Osteocyte (in vitro differentiated cells): ENCODE measurements at places on chromosomes 2 and 18.

DNA sequence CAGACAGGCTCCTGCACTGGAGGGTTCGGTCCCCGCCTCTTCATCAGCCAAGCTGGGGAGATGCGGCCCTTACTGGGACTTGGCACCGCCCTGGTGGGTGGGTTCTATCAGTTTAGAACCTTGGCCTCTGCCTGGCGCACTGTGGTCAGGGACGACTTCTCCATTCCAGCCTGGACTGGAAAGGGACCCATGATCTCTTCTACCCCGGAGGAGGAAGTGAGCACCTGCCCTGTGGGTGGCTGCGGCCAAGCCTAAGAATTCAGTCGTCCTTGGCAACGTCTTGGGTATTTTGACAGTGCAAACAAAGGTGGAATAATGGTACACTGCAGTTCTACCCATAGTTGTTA lies 106.9 kb upstream of the CD302 start:
- peaks cover 17% of the 10 kb centered on the region for H3K4me1 ChIP-seq
- no peak overlapping the region for H3K4me3 ChIP-seq
- no peak overlapping the region for H3K27ac ChIP-seq
- H3K27me3 ChIP-seq = peaks cover 10% of the 10 kb centered on the region

GRCh38 chr2:173191601-173192000 lies 116.0 kb downstream of the MAP3K20 start:
- no peaks in the 10 kb centered on the region for H3K27me3 ChIP-seq
- no peak overlapping the region for H3K27ac ChIP-seq
- DNase-seq = no peak
- H3K36me3 ChIP-seq = peaks cover 21% of the 10 kb centered on the region
- H3K4me3 ChIP-seq = no peak overlapping the region

DNA sequence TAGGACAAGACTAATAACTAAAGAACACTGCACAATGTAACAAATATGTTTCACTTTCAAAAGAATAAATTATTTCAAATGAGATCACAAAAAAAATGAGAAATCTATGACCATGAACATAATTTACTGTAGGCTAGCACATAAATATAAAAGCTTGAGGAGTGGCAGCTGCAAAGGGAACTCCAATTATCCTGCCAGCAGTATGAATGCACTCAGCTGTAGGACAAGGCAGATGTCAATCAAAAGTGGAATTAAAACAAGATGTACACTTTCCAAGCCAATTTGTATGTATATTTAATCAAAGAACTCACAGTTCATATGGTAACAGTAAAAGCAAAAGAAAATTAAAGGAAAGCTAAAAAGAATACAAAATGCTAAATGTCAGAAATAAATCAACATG lies 76.6 kb upstream of the NCKAP5 start:
- H3K4me3 ChIP-seq = no peak overlapping the region
- no peak overlapping the region for H3K27ac ChIP-seq
- DNase-seq = no peak
- no peaks in the 10 kb centered on the region for H3K36me3 ChIP-seq

DNA sequence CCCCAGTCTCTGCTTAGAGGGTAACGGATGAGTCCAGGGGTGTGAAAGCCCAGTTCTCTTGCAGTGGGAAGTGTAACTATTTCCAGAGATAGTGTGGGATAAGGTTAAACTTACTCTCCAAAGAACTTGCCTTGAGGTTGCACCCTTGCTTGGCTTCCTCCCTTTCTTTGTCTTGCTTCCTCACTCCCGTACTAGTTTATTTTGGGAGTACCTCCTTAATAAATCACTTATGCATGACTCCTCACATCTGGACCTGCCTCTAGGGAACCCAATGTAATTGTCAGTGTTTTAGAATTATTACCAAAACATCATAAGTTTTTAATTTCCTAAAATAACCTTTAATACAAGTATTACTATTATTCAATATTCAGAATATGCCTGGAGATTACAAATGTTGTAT lies 35.2 kb downstream of the CPO start:
- no peak overlapping the region for H3K4me3 ChIP-seq
- no peaks in the 10 kb centered on the region for H3K36me3 ChIP-seq
- H3K4me1 ChIP-seq = no peaks in the 10 kb centered on the region
- no peak for DNase-seq
- H3K27ac ChIP-seq = no peak overlapping the region

DNA sequence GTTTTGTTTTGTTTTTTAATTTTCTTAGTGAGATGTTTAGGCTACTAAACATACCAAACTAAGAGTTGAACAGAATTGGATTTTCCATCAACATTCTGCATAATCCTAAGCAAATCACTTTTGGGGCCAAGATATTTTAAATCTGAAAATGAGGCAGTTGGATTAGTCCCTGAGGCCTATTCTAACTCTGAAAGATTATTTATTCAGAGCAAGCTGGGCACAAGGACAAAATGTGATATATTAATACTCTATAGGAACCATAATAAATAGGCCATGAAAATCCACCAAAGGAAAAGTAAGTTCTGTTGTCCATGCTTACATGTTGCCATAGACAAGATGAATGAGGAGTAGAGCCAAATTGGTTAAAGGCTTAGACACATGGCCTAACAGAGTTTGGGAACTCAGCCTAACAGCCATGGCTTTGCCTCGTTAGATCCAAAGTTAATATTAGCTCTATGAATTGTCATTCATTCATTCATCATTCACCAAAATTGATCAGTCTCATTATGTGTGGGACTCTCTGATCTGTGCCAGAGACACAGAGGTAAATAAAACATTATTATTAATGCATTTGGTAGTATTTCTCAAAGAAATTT lies 183.5 kb downstream of the SCG2 start:
- no peaks in the 10 kb centered on the region for H3K36me3 ChIP-seq
- no peak for DNase-seq
- H3K27ac ChIP-seq = no peak overlapping the region

GRCh38 chr2:161415034-161415986 lies 787 bp upstream of the TBR1 start:
- H3K27me3 ChIP-seq = peaks cover 54% of the 10 kb centered on the region
- H3K4me1 ChIP-seq = peaks cover 49% of the 10 kb centered on the region
- H3K36me3 ChIP-seq = peaks cover 12% of the 10 kb centered on the region

DNA sequence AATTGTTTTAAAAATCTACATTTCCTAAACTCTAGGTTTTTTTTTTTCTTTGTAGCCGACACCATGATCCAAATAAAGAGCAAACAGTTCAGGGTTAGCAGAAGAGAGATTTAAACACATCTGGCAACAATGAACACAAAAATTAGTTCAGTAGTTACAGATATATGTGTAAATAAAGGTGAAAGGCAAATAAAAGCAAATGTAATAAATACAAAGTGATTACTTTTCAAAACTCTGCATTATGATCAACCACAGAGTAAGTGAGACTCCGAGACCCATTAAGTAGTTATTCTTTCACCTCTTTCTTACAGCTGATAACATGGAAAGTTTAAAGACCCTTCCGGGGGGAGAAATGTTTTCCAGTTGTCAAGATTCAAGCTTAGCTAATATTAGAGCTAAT lies 716 bp downstream of the CALCRL start:
- no peak for DNase-seq
- H3K27me3 ChIP-seq = no peaks in the 10 kb centered on the region
- H3K36me3 ChIP-seq = no peaks in the 10 kb centered on the region
- peak overlapping the region; percentile 82 for H3K27ac ChIP-seq
- H3K4me3 ChIP-seq = peak overlapping the region; percentile 64

DNA sequence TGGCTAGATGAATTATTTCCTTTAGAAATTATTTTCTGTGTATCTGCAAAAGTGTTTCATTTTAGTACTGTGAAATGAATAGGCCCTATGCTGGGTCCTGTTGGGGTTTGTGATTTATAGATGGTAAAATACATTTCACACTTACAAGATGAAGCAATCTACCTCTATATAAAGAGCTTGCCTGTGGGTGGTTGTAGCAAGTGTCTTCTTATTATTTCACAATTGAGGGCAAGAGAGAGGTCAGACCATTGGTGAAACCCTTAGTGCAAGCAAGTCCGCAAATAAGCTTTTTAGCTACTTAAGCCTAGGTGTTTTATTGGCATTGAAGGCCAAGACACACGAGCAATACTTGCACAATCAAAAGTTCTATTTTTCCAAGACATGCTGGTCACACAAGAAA lies 153.1 kb downstream of the FMNL2 start:
- no peak for DNase-seq
- H3K4me3 ChIP-seq = no peak overlapping the region
- H3K4me1 ChIP-seq = peaks cover 50% of the 10 kb centered on the region
- H3K27ac ChIP-seq = no peak overlapping the region
- H3K27me3 ChIP-seq = no peaks in the 10 kb centered on the region
- H3K36me3 ChIP-seq = no peaks in the 10 kb centered on the region

DNA sequence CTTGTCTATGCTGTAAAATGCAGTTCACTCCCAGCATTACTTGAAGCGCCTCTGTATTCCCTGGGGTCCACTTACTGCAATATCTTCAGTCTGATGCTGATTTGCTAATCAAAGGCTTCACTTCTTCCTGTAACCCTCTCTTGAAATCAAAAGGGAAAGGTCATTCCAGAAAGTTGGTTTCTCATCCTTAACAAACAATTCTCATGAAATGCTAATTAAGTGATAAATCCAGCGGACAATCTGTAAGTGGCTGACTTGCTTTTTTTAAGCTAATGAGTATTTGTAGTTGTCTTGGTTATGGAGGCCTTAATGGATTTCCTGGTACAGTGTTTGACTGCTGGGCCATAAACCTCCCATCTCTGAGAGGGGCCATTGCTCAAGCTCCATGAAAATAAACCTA lies 499.6 kb upstream of the HS6ST1 start:
- no peak overlapping the region for H3K4me3 ChIP-seq
- DNase-seq = no peak
- no peaks in the 10 kb centered on the region for H3K36me3 ChIP-seq
- H3K27ac ChIP-seq = no peak overlapping the region
- no peaks in the 10 kb centered on the region for H3K27me3 ChIP-seq

GRCh38 chr18:79856119-79857007 lies 58.6 kb downstream of the KCNG2 start:
- peak; percentile 83 for DNase-seq
- H3K36me3 ChIP-seq = no peaks in the 10 kb centered on the region
- H3K27me3 ChIP-seq = peaks cover 12% of the 10 kb centered on the region
- no peak overlapping the region for H3K4me3 ChIP-seq
- H3K4me1 ChIP-seq = peaks cover 7% of the 10 kb centered on the region

- no peaks in the 10 kb centered on the region for H3K36me3 ChIP-seq
- H3K4me1 ChIP-seq = peaks cover 10% of the 10 kb centered on the region
- peak overlapping the region; percentile 40 for H3K27ac ChIP-seq
Observed at GRCh38 chr2:178298785-178299212, 104.5 kb downstream of the OSBPL6 start.

DNA sequence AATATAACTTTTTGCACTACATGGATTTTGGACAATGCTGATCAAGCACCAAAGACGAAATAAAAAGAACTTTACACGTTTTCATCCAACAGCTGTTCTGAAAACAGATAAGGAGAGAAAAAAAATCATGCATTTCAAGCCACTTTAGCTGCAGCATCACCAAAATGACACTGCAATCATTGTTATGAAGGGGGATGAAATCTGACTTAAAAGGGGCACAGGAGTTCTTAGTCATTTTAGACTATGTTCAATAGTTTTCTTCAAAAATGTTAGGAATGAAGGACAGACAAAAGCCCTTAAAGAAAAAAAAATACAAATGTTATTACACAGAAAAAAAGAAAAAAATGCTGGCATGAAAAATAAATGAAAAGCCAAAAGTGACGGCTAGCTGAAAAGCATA lies 71.2 kb downstream of the CUL3 start:
- peaks cover 38% of the 10 kb centered on the region for H3K4me1 ChIP-seq
- peak overlapping the region; percentile 74 for H3K27ac ChIP-seq

GRCh38 chr2:221570321-221570935 lies 1.7 kb downstream of the EPHA4 start:
- DNase-seq = no peak
- peaks cover 30% of the 10 kb centered on the region for H3K27me3 ChIP-seq
- peaks cover 3% of the 10 kb centered on the region for H3K36me3 ChIP-seq
- H3K4me3 ChIP-seq = peak overlapping the region; percentile 98
- no peak overlapping the region for H3K27ac ChIP-seq

DNA sequence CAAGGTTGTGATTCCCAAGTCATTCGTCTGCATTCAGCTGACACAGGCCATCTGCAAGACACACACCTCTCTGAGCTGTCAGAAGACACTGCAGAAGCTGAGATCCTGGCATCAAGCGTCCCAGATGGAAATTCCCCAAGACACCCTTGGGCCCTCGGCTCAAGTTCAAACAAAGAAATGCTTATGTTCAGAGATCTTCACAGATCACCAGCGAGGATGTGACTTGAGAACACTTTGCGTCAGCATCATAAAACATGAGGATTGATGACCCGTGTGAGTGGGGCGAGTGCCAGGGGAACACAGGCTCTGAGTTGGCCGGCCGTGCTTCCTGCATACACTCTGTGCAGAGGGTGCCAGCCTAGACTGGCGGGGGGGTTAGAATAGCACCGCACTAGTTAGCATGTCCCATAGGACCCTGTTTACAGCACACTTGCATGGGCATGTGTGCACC lies 36.8 kb downstream of the KCNIP3 start:
- no peak for DNase-seq
- H3K36me3 ChIP-seq = no peaks in the 10 kb centered on the region
- no peaks in the 10 kb centered on the region for H3K4me1 ChIP-seq
- no peak overlapping the region for H3K4me3 ChIP-seq

DNA sequence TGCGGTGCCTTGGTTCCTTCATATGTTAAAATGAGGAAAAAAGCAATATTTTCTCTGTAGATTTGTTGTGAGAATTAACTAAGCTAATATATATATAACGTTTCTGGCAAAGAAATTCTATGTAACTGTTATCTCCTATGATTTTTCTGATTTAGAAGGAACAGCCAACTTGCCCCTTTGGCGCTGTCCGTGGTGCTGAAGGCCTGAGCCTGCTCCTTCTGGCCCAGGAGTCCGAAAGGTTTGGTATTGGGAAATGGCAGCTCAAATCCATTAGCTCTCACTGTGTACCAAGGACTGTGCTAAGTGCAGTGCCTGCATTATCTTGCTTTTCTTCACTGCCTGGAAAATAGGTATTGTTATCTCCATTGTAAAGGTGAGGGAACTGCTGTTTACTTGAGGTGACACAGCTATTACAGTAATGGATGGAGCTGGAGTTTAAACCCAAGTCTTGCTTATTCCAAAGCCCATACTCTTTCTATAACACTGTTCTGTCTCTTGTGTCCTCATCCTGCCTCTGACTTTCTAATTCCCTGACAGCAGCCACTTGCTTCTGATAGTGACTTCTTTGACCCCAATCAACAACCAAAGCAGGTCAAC lies 52.2 kb downstream of the C1QL2 start:
- H3K27ac ChIP-seq = no peak overlapping the region
- DNase-seq = peak; percentile 84
- H3K4me1 ChIP-seq = no peaks in the 10 kb centered on the region
- no peak overlapping the region for H3K4me3 ChIP-seq
- no peaks in the 10 kb centered on the region for H3K27me3 ChIP-seq

- peak; percentile 91 for DNase-seq
- peak overlapping the region; percentile 49 for H3K4me3 ChIP-seq
- peak overlapping the region; percentile 97 for H3K27ac ChIP-seq
Observed at GRCh38 chr2:102063941-102064678, 72.3 kb downstream of the IL1R2 start.

- no peaks in the 10 kb centered on the region for H3K27me3 ChIP-seq
- H3K27ac ChIP-seq = no peak overlapping the region
- H3K4me3 ChIP-seq = no peak overlapping the region
- peaks cover 12% of the 10 kb centered on the region for H3K4me1 ChIP-seq
- no peak for DNase-seq
Observed at GRCh38 chr2:158894078-158894477, 74.4 kb upstream of the TANC1 start.

GRCh38 chr2:152336119-152336853 lies 1.3 kb downstream of the FMNL2 start:
- peak; percentile 86 for DNase-seq
- peak overlapping the region; percentile 94 for H3K4me3 ChIP-seq
- H3K36me3 ChIP-seq = no peaks in the 10 kb centered on the region
- no peaks in the 10 kb centered on the region for H3K27me3 ChIP-seq

GRCh38 chr2:125397535-125398251 lies 1258.3 kb upstream of the GYPC start:
- H3K27ac ChIP-seq = no peak overlapping the region
- no peak overlapping the region for H3K4me3 ChIP-seq
- DNase-seq = no peak
- no peaks in the 10 kb centered on the region for H3K36me3 ChIP-seq
- no peaks in the 10 kb centered on the region for H3K4me1 ChIP-seq
- H3K27me3 ChIP-seq = peaks cover 14% of the 10 kb centered on the region
